ENCODE measurements at places on chromosomes 1 and 21.

DNA sequence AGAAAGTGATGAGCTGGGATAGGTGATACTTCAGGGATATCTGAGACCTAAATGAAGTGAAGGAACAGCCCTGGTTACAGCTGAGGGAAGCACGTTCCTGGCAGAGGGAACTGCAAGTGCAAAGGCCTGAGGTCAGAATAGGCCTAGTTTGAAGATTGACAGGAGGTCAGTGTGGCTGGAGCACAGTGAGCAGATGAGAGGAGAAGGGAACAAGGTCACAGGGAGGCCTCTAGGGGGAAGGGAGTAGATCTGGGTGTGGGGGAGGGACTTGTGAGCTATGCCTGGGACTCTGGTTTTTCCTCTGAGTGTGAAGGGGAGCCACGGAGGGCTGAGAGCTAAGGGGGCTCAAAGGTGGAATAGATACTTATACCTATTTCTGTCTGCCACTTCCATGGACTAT, 736.4 kb downstream of the MATN1 start:
- DNase-seq = no peak

- DNase-seq = no peak
Observed at GRCh38 chr1:153919876-153920852, 2.6 kb downstream of the GATAD2B start.

DNA sequence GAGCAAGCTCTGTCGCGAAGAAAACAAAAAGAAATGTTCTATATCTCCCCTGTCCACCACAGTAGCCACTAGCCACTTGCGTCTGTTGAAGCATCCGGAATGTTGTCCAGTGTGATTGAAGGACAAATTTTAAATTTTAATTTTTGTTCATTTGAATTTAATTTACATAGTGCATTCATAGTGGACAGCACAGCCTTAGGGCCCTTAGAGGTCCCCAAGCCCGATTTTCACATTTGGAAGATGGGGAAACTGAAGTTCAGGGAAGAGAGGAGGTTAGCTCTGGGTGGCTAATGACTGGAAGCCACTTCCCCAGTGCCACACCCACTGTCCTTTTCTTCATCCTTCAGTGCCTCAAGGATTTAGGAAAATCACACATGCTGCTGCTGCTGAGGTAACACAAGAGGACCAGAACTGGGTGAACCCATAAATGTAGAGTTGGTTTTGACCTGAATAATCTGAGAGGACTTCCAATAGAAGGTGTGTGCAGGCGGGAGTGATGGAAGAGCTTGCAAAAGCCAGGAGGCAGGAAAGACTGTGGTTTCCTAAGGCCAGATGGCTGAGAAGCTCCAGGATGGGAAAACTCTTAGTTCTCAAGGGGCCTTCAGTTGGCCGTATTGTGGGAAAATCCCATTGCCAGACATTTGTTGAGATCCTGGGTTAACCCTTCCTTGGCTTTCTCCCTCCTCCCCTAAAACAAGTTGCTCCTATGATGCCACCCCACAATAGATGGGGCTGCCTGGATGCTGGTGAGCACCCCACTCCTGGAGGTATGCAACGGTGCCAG, 49.5 kb downstream of the TRIM11 start:
- DNase-seq = no peak

- no peak for DNase-seq
Observed at GRCh38 chr1:107525145-107525544, 384.3 kb downstream of the NTNG1 start.

GRCh38 chr1:212020975-212021374, 14.4 kb downstream of the INTS7 start:
- no peak for DNase-seq

GRCh38 chr1:45850017-45850416, 46.6 kb downstream of the MAST2 start:
- DNase-seq = no peak

DNA sequence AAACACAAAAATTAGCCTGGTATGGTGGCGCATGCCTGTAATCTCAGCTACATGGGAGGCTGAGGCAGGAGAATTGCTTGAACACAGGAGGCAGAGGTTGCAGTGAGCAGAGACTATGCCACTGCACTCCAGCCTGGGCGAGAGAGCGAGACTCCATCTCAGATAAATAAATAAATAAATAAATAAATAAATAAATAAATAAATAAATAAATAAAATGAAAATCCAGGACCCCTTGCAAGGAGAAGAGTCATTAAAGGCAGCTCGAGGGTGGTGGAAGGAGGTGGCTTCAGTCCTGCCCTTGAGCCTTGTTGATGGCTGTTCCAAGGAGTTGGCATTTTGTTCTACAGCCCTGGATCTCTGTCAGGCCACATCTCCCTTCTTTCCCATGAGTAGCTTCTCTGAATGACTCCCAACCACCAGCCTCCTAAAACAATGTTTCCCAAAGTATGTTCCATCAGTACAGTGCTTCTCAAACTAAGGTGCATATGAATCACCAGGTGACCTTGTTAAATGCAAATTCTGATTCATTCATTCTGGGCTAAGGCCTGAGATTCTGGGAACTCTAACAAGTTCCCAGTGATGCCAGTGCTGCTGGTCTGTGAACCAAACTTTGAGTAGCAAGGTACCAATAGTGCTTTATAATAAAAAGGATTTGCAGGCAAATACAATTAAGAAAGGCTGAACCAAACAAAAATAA, 99.0 kb downstream of the KCNN3 start:
- DNase-seq = no peak
